Activated CD8-positive, alpha-beta T cell treated with anti-CD3 and anti-CD28 coated beads for 36 hours (primary cell): ENCODE measurements at places on chromosomes 3 and 15. TPM values are rescaled to one million over a fixed set of nuclear protein-coding genes. Genes with fewer than 3 reads are reported as not detected.
A peak's percentile ranks its signal among the peaks of the same experiment; 100 is the strongest.

IQCF5 gene
- total RNA-seq: not detected

- H3K27ac ChIP-seq: peak overlapping the region; percentile 89
- H3K4me3 ChIP-seq: no peak overlapping the region
- DNase-seq: peak; percentile 24
- peaks cover 10% of the 10 kb centered on the region for H3K4me1 ChIP-seq
- no peaks in the 10 kb centered on the region for H3K27me3 ChIP-seq
These were observed 51.6 kb downstream of the TP53BP1 start for GRCh38 chr15:43441316-43441715.

TRH gene
- not detected for total RNA-seq

DNA sequence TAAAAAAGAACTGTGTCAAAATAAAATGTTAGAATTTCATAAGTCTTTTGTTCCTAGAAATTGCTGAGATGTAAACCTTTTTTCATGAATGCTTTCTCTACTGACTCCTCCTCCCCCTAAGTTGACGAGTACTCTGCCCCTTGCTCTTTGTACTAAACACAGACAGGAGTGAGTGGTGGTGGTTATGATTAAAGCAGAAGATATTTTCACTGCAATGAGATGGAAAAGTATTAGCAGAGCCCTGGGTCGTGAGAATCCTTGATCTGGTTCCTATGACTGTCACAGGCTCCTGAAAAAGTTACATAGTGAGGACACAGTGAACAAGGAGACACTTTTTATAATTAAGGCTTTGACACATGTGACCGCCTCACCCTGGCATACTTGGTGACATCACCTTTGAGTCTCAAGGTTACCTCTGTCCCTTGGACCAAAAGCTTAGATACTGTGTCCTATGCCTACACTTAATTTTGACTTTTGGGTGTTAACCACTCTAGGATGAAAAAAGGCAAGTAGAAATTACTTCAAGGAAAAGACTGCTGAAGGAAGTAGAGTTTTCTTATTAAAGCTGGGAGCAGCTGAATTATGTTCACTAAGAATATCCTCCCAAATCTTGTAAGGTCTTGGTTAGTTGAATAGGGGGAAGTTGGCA lies 130.4 kb upstream of the LYSMD4 start:
- H3K27me3 ChIP-seq: no peaks in the 10 kb centered on the region
- no peaks in the 10 kb centered on the region for H3K4me1 ChIP-seq
- no peak overlapping the region for H3K4me3 ChIP-seq
- no peak for DNase-seq
- no peak overlapping the region for H3K27ac ChIP-seq

DNA sequence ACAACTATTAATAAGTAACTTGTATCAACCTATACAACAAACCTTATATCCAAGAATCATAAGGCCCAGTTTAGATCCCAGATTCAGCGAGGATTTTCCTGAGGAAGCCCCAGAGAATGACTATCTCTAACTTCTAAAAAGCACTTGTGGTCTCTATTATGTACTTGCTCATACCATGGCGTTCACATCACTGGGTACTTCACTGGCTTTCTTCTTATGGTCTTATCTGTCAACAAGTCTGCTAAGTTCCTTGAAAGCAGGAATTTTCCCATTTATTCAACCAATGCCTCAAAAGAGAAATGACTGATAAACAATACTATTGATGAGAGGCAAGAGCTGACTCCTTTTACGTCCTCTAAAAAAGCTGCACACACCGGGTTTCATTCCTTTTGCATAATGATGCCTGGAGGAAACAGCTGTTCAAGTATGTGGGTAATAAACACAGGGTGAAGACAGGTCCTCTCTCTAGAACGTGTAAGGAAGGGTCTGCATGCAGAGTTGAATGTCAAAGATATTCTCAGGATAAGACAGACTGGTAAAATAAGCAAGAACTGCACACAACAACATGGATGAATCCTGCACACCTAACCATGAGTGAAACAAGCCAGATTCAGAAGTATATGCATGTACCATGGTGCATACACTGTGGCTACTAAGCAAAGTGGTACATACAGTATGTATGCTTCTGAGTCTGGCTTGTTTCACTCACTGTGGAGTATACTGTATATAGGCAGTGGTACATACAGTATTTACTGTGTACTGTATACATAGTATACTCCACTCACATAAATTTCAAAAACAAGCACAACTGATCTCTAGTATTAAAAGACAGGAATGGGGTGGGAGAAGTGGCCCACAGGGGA lies 408.7 kb downstream of the SHQ1 start:
- DNase-seq: no peak
- no peak overlapping the region for H3K4me3 ChIP-seq
- H3K36me3 ChIP-seq: peaks cover 71% of the 10 kb centered on the region

NDN gene
- 3.0 TPM for total RNA-seq

- peaks cover 2% of the 10 kb centered on the region for H3K4me1 ChIP-seq
- H3K4me3 ChIP-seq: no peak overlapping the region
- H3K27me3 ChIP-seq: no peaks in the 10 kb centered on the region
- H3K27ac ChIP-seq: no peak overlapping the region
- peaks cover 8% of the 10 kb centered on the region for H3K36me3 ChIP-seq
These were observed 77.0 kb downstream of the LPP start for GRCh38 chr3:188230962-188231361.

SCN11A gene
- not detected for total RNA-seq

- H3K4me1 ChIP-seq: peaks cover 23% of the 10 kb centered on the region
- no peak for DNase-seq
- H3K27me3 ChIP-seq: no peaks in the 10 kb centered on the region
- H3K36me3 ChIP-seq: peaks cover 16% of the 10 kb centered on the region
- H3K4me3 ChIP-seq: no peak overlapping the region
- H3K27ac ChIP-seq: no peak overlapping the region
These were observed 12.8 kb downstream of the CSNK1G1 start for GRCh38 chr15:64343222-64343621.

DNA sequence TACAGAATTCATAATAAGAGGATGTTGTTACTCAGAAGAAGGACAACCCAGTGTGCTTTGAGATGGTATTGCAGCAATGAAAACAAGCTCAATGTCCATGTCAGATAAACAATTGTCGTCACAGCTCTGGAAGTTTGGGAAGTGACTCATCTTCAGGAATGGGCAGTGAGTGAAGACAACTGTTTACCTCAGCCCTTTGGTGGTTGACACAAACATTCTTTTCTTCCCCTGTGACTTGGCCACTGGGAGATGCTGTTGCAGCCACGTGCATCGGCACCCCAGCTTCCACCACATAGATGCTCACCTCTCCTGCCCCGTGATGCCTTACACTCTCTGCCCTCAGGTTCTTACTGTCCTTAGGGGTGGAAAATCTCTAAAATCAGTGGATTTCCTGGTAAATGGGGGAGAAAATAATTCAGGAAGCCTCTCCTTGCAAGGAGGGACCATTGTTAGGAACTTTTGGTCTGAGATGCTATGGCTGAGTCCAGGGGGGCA lies 114.1 kb upstream of the GALNT15 start:
- H3K36me3 ChIP-seq: no peaks in the 10 kb centered on the region
- DNase-seq: no peak
- H3K4me1 ChIP-seq: peaks cover 3% of the 10 kb centered on the region
- no peak overlapping the region for H3K27ac ChIP-seq
- no peaks in the 10 kb centered on the region for H3K27me3 ChIP-seq

GALNT15 gene
- total RNA-seq: not detected

- no peak for DNase-seq
- no peak overlapping the region for H3K4me3 ChIP-seq
- H3K27me3 ChIP-seq: no peaks in the 10 kb centered on the region
- peaks cover 76% of the 10 kb centered on the region for H3K4me1 ChIP-seq
- peaks cover 4% of the 10 kb centered on the region for H3K36me3 ChIP-seq
These were observed 11.4 kb downstream of the MSL2 start for GRCh38 chr3:136184703-136185102.

GRCh38 chr3:30779686-30780287 lies 114.7 kb downstream of the GADL1 start:
- H3K4me1 ChIP-seq: no peaks in the 10 kb centered on the region
- no peak overlapping the region for H3K4me3 ChIP-seq
- peaks cover 4% of the 10 kb centered on the region for H3K27me3 ChIP-seq
- DNase-seq: peak; percentile 9

GRCh38 chr15:74235962-74236361 lies at the start of gene CCDC33:
TSS of gene CCDC33 (plus strand) at chr15:74236326. CDS start at chr15:74236720, 394 bp downstream.
- no peaks in the 10 kb centered on the region for H3K4me1 ChIP-seq
- no peaks in the 10 kb centered on the region for H3K27me3 ChIP-seq
- no peaks in the 10 kb centered on the region for H3K36me3 ChIP-seq
- no peak within 1 kb of the TSS for H3K27ac ChIP-seq
- DNase-seq: no peak

ANKRD34C gene
- not detected for total RNA-seq

DLEC1 gene
- 0.36 TPM for total RNA-seq

DNA sequence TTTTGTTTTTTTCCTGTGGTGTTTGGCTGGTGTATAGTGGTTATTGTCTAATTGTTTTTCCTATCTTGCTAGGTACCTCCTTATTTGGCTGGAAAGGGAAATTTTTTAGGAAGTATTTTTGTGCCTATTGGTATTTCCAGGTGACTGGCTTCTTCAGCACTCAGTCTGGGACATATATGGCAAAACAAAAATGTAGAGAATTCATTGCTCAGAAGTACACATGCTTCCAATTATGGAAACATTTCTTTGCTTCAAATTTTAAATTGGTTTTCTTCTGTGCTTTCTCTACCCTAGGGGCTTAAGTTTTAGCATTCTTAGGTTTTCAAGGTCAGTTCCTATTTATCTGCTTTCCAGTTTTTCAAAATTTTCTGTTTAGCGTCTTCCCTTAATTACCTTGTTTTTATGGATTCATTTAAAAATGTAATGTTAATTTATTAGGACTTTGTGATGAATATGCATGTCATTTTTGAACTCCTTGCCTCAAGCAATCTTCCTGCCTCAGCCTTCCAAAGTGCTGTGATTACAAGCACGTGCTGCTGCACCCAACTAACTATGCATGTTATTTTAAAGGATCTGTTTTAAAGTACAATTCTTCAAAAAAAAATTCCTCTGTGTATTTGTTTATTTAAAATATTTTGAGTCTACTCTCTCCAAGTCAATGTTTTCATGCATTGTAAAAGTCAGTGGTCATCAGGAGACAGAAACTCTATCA lies 231.9 kb upstream of the DPPA4 start:
- no peak for DNase-seq
- no peak overlapping the region for H3K27ac ChIP-seq
- H3K27me3 ChIP-seq: peaks cover 2% of the 10 kb centered on the region
- H3K36me3 ChIP-seq: no peaks in the 10 kb centered on the region
- no peaks in the 10 kb centered on the region for H3K4me1 ChIP-seq

- no peaks in the 10 kb centered on the region for H3K4me1 ChIP-seq
- peaks cover 3% of the 10 kb centered on the region for H3K27me3 ChIP-seq
- H3K27ac ChIP-seq: no peak overlapping the region
- H3K4me3 ChIP-seq: no peak overlapping the region
These were observed 129.0 kb downstream of the LRRK1 start for GRCh38 chr15:101048176-101048575.

POMGNT2 gene
- 12.0 TPM for total RNA-seq

DNA sequence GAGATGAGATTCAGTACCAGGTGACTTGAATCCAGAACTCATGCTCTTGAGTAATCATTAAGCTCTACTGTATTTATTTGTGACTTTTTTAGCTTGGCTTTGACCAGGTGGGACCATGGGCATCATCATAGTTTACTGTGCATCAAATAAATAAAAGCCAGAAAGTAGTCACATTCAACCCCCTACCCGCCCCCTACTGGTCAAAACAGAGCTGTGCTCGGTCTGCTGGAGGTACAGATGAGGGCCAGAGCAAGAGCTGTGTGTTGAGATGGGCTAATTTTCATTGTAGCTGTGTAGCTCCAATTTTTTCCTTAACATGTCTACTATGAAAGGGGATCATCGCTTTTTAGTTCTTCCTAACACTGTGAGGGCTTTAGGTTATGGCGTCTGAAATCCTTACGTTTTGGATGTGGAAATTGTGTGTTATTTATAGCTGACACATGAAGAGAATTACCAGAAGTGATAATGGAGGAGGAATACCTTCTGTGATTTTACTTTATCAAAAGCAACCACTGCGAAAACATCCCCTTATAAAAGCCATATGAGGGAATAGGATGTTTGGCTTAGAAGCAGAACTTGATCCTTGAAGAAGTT lies 375.1 kb downstream of the PTPRG start:
- no peak overlapping the region for H3K4me3 ChIP-seq
- no peaks in the 10 kb centered on the region for H3K4me1 ChIP-seq
- DNase-seq: peak; percentile 56
- H3K27ac ChIP-seq: no peak overlapping the region

- H3K27ac ChIP-seq: no peak overlapping the region
- peaks cover 36% of the 10 kb centered on the region for H3K36me3 ChIP-seq
- H3K4me3 ChIP-seq: no peak overlapping the region
- peaks cover 24% of the 10 kb centered on the region for H3K4me1 ChIP-seq
These were observed 5.3 kb upstream of the NCK1 start for GRCh38 chr3:136856665-136857064.

DNA sequence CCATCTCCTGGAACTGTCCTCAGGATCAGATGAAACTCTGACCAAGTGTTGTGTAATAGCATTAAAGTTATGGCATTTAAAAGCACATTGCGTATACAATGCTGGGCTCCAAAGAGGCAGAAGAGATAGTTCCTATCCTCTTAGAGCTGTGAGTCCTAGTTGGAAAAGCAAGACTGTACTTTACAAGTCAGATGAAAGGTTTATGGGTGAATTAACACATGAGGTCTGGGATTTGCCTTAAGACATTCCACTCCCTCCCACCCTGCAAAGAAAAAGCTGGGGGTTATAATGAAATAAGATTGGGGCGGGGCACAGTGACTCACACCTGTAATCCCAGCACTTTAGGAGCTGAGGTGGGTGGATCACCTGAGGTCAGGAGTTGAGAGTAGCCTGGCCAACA lies 35.6 kb downstream of the SNAPC5 start:
- peaks cover 9% of the 10 kb centered on the region for H3K4me1 ChIP-seq
- no peak overlapping the region for H3K4me3 ChIP-seq
- no peaks in the 10 kb centered on the region for H3K27me3 ChIP-seq
- no peak for DNase-seq
- peaks cover 33% of the 10 kb centered on the region for H3K36me3 ChIP-seq

AGBL1 gene
- not detected for total RNA-seq

GRCh38 chr3:150636258-150636657 lies 33.1 kb downstream of the SELENOT start:
- peaks cover 5% of the 10 kb centered on the region for H3K36me3 ChIP-seq
- DNase-seq: peak; percentile 11
- H3K4me3 ChIP-seq: no peak overlapping the region
- peak overlapping the region; percentile 17 for H3K27ac ChIP-seq

GRCh38 chr3:106332884-106333283 lies 464.1 kb upstream of the CBLB start:
- H3K36me3 ChIP-seq: peaks cover 16% of the 10 kb centered on the region
- peak; percentile 78 for DNase-seq
- H3K27ac ChIP-seq: peak overlapping the region; percentile 98
- H3K4me1 ChIP-seq: peaks cover 70% of the 10 kb centered on the region

DNA sequence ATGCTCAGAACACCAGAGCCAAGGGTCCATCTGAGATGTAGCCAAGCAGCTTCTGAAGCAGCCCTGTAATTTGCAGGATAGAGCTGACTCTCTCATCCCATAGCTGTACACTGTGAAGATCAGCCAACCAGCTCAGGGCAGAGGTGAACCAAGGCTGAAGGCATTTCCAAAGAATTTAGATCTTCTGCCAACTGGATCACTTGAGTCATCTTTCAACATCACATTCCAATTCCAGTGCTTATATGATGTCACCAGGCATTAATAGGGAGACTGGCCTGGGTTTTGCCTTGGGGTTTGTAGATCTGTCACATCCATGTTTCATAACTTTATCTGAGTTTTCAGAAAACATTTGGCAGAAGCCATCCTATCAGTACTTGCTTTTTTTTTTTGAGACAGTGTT lies 98.2 kb downstream of the NR2F2 start:
- DNase-seq: no peak
- H3K27me3 ChIP-seq: peaks cover 5% of the 10 kb centered on the region
- no peak overlapping the region for H3K4me3 ChIP-seq
- H3K27ac ChIP-seq: no peak overlapping the region
- no peaks in the 10 kb centered on the region for H3K36me3 ChIP-seq
